ENCODE measurements at places on chromosomes 4 and X. TPM values are rescaled to one million over a fixed set of nuclear protein-coding genes. Genes with fewer than 3 reads are reported as not detected.

DNA sequence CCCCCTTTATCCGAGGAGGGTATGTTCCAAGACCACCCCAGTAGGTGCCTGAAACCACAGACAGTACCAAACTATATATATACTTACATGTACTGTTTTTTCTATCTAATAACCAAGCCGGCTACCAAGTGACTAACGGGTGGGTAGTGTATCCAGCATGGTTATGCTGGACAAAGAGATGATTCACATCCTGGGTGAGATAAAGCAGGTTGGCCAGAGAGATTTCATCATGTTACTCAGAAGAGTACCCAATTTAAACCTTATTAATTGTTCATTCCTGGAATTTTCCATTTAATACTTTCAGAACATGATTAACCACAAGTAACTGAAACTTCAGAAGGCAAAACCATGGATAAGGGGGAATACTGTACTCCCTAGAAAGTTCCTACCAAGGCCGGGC lies 46.5 kb downstream of the RFC1 start:
- DNase-seq = no peak

DNA sequence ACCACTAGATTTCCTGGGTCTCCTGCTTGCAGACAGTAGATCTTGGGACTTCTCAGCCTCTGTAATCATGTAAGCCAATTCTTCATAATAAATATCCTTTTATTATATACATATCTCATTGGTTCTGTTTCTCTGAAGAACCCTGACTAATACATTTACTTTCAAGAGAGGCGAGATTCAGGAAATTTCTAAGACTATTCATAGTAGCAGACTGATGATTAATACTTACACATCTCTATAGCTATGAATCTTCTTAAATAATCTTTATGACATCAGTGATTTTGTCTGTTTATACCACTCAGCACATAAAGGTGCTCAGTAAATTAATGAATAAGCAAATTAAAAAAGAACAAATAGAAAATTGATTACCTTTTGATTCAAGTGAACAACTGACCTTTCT lies 682.3 kb upstream of the GRID2 start:
- no peak for DNase-seq

DNA sequence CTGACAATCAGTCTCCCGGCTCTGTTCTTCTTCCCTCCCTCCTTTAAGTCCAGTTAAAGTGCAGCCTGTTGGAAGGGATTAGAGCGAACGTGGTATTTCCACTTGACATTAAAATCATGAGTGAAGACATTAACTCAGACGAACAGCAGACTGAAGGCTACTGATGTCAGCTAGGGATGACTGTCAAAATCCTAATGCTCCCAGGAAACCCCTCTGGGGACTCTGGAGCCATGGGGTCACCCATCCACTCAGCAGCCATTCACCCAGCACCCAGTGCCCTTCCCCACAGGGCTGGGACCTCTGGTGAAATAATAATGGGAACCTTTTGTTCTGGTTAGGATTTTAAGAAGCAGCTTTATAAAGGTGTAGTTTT lies 113.9 kb downstream of the DRD5 start:
- no peak for DNase-seq

DNA sequence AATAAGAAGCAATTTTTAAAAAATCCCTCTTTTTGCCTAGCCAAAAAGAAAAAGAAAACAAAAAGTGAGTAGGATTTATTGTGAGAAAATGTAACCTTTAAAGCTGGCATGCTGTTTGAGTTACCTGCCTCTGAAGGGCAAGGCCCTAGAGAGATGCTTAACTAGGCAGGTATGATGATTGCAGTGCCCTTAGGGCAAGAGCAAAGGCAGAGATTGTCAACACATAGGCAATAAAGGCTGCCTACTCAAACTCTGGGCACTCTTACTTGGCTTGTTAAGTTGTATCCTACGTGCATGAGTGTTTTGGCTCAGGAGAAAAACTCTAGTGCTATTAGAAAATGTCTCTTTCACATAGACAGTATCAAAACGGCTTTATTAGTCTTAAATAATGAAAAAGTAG lies 306.0 kb downstream of the RPA4 start:
- DNase-seq = no peak

- peak; percentile 52 for DNase-seq
Observed at GRCh38 chr4:89803915-89804314, 33.0 kb downstream of the SNCA start.

DNA sequence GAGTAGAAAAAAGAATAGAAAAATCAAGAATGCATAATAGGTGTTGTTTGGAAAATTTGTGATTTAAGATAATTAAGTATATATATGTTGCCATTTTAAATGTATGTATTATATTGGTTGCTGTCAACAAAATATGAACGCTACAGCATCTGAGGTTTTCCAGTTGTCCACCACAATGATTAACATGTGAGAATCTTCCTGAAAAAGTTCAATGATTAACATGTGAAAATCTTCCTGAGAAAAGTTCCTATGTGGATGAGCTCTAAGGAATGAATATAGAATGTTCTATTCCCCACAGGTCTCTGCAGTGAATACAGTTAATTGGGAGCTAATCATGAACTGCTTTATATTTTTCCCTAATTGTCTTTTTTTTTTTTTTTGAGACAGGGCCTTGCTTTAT lies 214.7 kb downstream of the CBR4 start:
- DNase-seq = no peak

DNA sequence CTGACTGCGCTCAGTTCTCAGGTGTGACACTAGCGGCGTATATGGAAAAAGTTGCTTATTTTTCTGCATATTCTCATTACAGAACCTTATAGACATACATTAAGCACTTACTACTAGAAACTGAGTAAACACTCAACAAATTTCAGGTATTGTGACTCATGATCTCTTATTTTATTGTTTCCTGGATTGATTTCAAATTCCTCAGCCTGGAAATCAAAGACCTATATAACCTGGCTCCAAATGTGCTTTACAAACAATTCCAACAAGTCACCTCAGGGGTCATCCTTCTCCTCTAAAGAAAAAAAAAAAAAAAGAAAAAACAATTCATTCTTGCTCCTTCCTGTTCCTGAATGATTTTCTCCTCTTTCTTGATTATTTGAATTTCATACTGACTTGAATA lies 152.3 kb downstream of the ADAM29 start:
- no peak for DNase-seq

TEC gene
- total RNA-seq = 1.3 TPM

- DNase-seq = peak; percentile 90
Observed at GRCh38 chrX:134622056-134622812, 36.0 kb downstream of the PLAC1 start.

- no peak for DNase-seq
Observed at GRCh38 chrX:97616883-97617530, 733.3 kb downstream of the RPA4 start.

DNA sequence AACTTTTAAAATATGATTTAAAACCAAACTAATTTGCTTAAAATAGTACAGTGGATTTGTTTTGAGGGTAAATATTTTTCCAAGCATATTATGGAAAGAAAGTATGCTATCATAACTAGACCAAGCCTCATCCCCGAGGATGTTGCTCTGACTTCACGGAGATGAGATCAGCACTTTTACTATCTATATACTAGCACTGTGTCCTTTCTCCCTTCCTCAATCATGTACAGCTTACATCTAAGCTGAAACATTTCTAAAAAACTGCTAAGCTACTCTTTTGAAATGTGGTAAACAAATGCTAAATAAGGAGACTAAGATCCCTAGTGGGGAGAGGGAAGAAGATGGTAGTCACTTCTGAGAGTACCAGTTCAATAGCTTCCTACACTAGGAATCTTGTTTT lies 23.8 kb downstream of the AMMECR1 start:
- no peak for DNase-seq

DNA sequence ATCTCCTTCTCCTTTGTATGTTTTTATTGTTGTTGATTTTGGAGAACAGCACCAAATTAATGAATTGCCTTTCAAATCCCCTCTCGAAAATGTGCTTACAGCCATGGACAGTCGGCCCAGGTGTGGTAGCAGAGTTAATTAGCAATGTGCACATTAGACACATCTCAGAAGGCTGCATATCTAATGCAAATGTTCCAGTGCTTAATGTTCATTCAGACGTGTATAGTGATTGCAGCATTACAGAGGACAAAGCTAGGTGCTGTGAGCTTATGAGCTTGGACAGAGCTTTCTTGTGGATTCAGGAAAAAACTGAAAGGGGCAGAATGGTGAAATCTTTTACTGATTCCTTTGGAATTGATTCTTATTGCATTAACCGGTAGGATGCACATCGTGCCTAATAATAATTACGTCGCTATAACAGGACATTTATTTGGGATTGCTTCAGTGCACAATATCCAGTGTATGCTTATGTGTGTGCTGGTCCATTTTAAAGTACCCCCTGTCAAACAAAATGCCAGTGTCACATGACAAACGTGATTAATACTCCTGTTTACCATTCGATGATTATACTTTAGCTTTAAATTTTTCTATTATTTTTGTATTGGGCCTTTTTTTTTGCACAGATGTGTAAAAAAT lies 552.9 kb upstream of the EPHA5 start:
- no peak for DNase-seq

DNA sequence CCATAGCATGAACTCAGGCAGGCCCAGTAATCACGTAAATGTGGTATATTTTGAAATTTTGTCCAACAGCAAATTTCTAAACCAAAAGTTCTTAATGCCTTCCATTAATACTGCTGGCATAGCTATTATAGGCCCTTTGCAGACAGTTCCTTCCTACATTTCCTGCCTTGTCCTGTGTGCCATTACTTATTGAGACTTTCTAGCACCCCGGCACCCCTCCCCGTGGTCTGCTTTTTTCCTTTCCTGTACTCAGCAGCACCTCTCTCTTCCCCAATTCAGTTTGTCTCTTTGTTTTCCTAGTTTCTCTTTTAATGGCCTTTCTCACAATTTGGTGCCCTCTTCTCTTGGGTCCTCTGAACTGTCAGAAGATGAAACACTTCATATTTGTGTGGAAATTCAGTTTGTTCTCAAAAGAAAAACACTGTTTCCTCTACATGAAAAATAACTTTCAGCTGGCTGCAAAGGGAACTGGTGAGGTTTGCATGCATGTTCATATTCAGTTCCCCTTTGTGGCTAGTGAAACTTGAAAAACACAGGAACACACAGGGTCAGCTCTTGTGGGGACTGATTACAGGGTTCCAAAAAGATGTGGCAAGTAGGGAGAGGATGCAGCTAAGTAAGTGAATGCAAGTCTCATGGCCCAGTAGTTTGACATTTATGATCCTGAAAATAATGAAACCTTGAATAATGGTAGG lies 17.1 kb downstream of the GPR34 start:
- no peak for DNase-seq

GRCh38 chrX:153400146-153401132 lies 711 bp downstream of the PNMA6E start:
- DNase-seq = no peak

- DNase-seq = no peak
Observed at GRCh38 chrX:118558926-118559325, 63.3 kb downstream of the DOCK11 start.

GRCh38 chr4:163930086-163930485 lies 435.6 kb downstream of the TMA16 start:
- no peak for DNase-seq

DNA sequence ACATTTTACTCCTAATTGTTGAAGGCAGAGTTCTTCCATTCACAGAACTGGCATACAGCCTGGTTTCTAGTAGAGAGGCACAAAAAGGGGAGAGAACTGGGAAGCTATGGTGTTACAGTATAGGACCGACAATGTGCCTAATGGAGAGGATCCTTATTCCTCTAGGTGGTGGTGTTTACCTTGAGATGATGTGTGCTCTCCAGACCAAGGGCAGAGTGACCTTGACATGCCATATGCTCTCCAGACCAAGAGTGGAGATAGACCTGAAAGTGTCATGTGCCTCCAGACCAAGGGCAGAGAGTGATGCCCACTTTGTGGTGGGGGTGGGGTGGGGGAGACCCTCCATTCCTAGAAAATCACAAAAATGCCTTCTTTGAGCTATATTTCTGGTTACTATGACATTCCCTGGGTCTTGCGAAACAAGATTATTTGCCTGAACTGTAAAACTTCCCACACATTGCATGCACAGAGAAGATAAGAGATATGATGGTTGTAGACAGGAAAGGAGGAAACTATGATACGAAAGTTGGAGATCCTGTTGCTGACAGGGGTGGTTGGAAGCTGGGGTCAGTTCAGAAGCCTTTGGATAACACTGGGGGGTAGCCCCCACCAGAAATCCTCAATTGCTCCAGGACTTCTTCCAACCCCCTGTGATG lies 119.7 kb downstream of the TEX13C start:
- DNase-seq = no peak

DNA sequence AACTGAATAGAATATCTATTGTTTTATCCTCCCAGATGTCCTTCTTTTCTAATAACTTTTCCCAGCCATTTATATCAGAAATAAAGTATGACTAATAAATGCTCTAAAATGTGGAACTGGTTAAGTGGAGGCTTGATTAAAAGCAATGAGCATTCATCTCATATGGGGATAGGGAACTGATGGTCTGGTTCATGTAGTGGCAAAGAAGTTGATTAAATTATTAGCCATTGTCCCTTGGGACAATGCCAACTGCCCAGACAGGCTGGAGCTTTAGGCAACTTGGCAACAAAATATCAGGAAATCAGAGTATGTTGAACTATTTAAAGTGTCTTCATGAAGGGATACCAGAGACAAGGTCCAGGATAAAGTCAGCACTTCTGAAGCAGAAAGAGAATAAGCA lies 24.2 kb downstream of the TRO start:
- DNase-seq = no peak

DNA sequence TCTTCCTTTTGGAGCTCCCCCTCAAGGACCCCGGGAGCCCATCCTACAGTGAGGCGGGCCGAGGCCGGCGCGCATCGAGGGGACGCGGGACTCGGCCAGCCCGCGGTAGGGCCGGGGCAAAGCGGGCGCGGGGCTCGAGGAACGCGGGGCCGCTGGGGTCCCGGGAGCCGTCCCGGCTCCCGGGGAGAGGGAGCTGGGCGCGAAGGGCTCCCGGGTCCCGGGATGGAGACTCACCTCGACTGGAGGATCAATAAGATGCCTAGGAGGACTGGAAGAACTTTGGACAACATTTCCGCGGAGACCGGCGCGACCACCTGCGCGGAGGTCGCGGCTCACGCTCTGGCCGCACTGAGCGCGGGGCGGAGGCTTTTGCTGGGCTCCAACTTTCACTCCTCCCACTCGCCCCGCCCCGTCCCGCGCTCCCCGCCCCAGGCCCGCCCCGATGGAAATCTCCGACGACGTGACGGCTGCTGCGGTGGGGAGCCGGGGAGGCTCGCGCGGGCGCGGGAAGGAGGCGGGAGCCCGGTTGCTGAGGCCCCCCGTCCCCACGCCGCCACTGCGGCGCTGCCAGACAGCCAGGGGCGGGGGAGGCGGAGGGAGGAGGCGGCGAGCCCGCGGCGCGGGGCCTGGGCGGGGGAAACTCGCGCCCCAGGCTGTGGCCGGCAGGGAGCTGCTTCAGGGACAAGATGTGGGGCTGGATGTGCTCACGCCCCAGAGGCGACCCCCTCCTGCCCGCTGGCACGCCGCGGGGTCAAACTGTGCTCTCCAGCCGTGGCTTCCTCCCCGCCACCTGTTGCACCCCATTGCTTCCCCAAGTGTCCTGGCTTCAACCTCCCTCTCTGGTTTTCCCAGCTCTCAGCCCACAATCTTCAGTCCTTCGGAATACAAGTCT lies at the start of gene GABRE:
Gene GABRE (minus strand): TSS at position 341 of the 892 bp plus-strand sequence. CDS start 51 bp downstream, at position 290.
- DNase-seq = no peak

DNA sequence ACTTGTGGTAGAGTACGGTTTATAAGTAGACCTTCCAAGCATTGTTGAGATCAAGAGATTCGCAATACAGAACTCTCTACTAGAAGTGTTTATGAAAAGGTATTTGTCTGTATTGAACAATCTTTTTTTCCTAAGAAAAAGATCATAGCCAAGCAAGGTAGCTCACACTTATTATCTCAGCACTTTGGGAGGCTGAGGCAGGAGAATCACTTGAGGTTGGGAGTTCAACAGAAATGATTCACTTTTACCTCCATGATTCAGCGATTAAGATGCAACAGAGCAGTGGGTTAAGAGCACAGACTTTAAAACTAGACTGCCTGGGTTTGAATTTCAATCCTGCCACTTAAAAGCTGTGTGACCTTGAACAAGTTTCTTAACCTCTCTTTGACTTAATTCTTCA lies 74.3 kb downstream of the TMEM156 start:
- no peak for DNase-seq
